ENCODE measurements at places on chromosomes 7 and 10. TPM values are rescaled to one million over a fixed set of nuclear protein-coding genes. Genes with fewer than 3 reads are reported as not detected.

- no peak for DNase-seq
Measured at GRCh38 chr10:132729810-132730572, 56.0 kb downstream of the NKX6-2 start.

- no peak for DNase-seq
Measured at GRCh38 chr10:124325998-124326636, 92.6 kb downstream of the OAT start.

DNA sequence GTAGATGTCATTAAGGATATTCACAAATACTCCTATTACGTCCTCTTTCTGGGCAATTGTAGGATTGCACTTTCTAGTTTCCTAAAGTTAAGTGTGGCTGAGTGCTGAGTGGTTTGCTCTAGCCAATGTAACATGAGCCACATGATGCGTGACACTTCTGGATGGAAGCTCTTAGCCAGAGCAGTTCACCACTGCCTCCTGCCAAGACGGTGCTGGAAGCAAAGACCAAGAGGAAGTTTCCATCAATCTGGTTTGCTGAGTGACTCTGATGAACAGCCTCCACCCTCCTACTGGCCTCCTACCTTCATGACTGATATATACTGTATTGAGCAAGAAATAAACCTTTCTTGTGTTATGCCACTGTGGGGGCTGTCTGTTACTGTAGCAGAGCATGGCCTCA, 318.1 kb downstream of the KCNMA1 start:
- DNase-seq: no peak

DNA sequence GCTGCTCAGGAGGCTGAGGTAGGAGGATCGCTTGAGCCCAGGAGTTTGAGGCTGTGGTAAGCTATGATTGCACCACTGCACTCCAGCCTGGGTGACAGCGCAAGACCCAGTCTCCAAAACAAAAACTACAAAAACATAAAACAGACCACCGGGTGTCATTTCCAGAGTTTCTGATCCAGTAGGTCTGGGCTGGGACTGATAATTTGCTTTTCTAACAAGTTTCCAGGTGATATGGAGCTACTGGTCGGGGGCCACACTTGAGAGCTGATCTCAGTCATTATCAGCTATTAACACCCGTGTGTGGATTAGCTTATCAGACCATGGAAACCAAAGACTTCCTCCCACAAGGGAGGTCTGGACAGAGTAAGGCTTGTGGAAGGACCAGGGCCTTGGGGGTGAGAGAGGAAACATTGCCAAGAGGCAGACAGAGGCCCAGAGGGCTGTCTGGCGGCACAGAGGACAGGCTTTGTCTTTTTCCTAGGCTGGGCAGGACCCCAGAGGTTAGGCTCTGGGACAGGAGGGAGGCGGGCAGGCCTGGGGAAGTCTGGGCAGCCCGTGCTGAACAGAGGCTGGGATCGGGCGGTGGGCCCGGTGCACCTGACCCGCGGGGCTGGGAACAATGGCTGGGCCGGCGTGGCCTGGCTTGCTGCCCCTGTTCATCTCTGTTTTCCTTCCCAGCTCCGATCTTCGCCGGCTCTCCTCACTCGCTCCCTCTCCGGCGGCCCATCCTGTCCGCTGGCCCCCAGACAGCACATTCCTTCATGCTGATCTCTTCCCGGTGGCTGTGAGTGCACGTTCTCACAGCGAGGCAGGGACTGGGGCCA, 25.2 kb downstream of the TMEM270 start:
- DNase-seq: no peak

- peak; percentile 28 for DNase-seq
Measured at GRCh38 chr7:101688183-101688831, 59.2 kb upstream of the MYL10 start.

Gene JMJD1C
- total RNA-seq: 95.2 TPM

Gene CCDC3
- total RNA-seq: 137 TPM

Gene GPR158
- total RNA-seq: not detected

Data from thoracic aorta (tissue), 2 donors.